H54 (cell line): ENCODE measurements at places on chromosomes 6 and 20.

DNA sequence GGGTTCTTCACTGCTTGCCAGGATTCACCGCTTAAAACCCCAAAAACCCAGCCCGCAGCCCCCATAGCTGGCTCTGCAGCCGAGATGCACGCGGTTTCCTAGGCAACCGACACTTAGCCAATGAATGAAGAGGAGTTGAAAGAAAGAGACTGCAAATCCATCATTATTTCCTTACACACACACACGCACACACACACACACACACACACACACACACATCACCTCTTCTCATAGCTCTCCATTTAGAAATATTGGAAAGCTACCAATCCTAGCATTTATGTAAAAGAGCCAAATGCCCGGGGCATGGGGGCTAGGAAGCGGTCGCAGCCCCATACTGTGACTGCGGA lies 3.4 kb upstream of the TUBB2B start:
- DNase-seq = no peak

DNA sequence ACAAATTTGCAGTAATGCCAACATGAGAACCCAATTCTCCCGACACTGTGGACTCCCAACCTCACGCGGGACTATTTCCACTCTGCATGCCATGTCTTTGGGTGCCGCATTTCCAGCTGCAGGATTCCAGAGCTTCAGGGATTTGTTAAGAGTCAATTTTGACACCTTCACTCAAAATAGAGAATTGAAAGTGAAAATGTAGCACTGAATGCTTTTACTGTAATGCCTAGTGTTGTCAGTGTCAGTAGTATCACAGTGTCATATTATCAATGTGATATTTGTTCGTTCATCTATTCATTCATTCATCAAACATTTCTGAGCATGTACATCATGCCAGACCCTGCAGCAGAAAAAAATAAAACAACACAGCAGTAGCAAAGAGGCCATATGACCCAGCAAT lies 13.4 kb upstream of the FAM50B start:
- no peak for DNase-seq

GRCh38 chr6:49649988-49650387 lies 13.3 kb upstream of the RHAG start:
- DNase-seq = no peak

DNA sequence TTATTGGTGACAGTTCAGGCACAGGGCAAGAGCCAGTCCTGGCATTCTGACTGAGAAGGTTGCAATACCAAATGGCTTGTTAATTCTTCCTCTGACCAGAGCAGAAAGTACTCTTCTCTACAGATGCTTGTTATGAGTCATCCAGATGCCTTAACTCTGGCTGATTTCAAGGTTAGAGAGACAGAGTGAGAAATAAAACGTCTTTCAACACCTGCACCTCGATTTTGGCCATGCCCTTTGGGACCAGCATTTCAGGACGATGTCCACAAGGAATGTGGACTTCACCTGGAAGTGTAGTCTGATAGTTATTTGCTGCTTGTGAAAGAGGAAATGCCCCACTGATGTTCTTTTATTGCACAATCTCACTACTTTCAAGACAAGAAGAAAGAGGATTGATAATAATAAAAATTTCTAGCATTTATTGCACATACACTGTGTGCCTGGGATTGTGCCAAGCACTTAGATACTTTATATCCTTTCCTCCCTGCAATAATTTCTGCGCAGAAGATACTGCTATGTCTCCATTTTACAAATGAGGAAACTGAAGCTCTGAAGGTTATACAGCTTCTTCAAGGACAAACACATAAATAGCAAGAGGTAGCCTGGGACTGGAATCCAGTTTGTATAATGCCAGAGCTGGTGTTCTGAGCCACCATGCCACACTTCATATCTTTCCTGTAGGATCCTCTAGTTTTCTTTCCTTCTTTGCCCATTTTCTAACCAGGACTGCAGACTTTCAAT lies 33.5 kb upstream of the MCM3 start:
- peak; percentile 38 for DNase-seq

GRCh38 chr6:118746145-118746824 lies 94.9 kb upstream of the CEP85L start:
- DNase-seq = no peak

- DNase-seq = no peak
Observed at GRCh38 chr6:107604549-107604948, 114.6 kb downstream of the SOBP start.

DNA sequence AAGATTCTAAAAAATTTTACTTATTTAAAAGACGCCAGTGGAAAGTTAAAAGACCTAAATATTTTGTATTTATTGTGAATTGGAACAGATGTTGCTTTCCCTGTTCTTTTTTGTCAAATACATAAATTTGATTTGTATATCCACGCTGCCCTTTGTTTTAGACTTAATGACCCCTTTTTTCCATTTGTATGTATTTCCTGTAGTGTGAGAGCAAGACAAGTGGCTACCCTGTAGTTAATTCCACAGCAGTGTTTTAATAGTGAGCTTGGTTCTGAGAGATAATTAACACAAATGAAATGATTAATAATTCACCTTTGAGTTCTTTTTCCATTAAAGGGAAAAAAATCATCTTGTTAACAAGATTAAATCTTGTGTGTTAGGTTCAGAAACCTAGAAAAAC lies 16.6 kb downstream of the SH3BGRL2 start:
- DNase-seq = no peak

- DNase-seq = no peak
Observed at GRCh38 chr6:218153-219018, 73.9 kb upstream of the DUSP22 start.

- DNase-seq = no peak
Observed at GRCh38 chr6:151167034-151167433, 72.7 kb upstream of the AKAP12 start.

GRCh38 chr6:64990652-64991304 lies 716.2 kb downstream of the EYS start:
- no peak for DNase-seq

- no peak for DNase-seq
Observed at GRCh38 chr6:112802144-112802543, 455.0 kb downstream of the RFPL4B start.
